ENCODE measurements at places on chromosomes 7 and 10.
A peak's percentile ranks its signal among the peaks of the same experiment; 100 is the strongest.

GRCh38 chr7:24297362-24297761, 13.4 kb downstream of the NPY start:
- DNase-seq, result no peak

GRCh38 chr10:25522946-25523608, 348.3 kb downstream of the GPR158 start:
- no peak for DNase-seq

DNA sequence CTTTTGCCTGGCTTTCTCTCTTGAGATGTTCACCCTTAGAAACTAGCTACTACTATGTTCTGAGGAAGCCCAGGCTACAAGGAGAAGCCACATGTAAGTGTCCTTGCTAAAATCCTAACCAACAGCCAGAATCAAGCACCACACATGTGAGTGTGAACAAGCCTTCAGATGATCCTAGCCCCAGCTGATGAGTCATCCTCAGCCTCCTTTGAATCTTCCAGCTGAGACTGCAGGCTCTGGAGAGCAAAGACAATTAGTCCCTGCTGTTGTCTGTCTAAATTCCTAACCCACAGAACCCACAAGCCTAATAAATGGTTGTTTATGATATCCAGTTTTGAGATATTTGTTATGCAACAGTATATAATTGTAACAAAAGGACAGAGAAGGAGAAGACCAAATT, 92.8 kb upstream of the TAC1 start:
- DNase-seq, result no peak

GRCh38 chr7:91883676-91884362, 3.3 kb upstream of the MTERF1 start:
- DNase-seq, result no peak

DNA sequence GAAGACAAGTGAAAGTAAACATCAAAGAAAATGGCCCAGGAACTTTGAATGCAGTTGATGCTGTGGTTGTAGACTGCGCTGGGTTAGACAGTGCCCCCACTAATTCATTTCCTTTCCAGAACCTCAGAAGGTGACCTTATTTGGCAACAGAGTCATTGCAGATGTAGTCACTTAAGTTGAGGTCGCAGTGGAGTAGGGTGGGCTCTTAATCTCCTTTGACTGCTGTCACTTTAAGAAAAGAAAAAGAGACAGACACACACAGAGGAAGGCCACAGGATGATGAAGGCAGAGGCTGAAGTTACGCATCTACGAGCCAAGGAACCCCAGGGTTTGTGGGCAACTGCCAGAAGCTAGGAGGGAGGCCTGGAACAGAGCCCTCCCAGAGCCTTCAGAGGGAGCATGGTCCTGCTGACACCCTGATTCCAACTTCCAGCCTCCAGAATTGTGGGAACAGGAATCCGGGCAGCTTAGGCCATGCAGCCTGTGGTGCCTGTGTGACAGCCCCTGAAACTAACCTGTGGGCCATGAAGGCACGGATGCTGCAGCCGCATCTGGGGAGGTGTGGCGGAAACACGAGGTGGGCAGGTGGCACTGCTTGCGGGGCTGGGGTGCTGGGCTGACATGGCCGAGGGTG, 107.6 kb downstream of the PRKAG2 start:
- DNase-seq, result peak; percentile 53

GRCh38 chr7:11193131-11193867, 219.6 kb downstream of the PHF14 start:
- DNase-seq, result no peak

DNA sequence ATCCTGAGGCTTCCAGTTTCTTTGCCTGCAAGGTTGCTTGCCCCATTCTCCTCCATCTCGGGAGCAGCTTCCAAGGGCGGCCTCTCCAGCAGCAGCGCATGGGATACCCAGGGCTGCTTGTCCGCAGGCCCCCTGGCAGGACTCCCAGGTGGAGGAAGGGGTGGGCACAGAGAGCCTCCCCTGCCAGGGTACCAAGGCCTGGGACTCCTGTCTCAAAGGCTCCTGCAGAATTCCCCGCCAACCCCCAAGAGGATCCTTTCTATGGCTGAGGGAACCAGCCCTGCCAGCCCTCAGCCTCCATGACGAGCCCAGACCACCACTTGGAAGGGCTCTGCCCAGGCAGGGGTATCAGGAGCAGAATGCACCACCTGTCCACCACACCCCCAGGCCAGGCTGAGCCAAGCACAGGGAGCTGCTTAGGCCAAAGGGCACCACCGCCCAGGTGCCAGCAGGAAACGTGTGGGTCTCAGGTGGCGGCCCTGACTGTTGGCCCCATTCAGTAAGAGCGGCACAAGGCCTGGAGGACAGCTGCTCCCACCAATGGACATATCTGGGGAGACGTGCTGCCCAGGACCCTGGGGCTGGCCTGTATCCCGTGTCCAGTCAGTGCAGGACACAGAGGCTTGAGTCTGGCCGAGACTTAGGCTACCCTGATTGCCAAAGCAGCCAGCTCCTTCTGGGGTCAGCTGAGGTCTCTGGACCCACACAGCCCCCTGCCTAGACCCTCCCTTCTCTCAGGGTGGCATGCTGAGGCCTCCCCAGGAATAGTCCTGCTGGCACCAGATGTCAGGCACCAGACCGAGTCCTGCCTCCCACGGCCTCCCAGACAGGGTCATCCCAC, 33.8 kb upstream of the INPP5A start:
- peak; percentile 68 for DNase-seq

- DNase-seq, result no peak
Observed at GRCh38 chr7:27947586-27948278, 207.8 kb downstream of the TAX1BP1 start.

DNA sequence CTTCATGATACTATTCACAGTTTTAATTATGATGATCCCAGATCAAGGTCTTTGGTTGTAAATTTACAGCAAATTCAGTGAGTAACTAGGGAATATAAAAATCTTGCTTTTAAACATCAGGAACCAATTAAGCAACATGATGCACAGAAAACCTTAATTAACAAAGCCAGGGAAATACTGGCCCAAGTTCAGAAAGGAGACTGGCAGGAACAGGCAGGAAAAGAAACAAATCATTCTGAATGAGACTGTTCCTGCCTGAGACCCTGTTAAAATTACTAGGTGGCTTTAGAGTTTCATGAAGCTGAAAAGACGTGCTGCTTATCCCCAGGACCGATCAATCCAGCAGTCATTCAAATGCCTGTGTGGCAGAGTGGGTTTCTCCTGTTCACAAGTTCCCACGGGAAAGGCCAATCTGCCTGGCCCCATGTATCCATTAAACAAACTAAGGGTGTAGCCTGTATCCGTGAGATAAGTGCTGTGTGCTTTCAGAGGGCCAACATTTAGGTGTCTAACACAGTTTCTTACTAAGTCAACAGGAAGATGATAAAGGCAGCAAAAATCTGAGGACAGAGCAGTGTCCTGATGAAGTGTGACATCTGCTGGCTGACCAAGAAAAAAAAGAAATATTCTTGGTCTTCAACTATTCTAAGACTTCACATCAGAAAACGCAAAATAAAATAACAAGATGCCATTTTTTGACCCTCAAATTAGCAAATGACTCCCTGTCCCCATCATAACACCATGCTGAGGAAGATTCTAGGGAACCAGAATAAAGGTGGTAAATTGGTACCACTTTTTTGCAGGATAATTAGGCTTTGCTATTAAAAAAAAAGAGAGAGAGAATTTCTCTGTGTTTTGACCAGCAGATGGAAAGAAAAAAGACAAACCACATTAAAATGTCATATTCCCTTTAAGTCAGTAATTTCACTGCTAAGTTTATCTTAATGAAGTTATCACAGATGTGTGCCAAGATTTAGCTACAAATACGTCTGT, 34.2 kb downstream of the PUS7 start:
- no peak for DNase-seq

DNA sequence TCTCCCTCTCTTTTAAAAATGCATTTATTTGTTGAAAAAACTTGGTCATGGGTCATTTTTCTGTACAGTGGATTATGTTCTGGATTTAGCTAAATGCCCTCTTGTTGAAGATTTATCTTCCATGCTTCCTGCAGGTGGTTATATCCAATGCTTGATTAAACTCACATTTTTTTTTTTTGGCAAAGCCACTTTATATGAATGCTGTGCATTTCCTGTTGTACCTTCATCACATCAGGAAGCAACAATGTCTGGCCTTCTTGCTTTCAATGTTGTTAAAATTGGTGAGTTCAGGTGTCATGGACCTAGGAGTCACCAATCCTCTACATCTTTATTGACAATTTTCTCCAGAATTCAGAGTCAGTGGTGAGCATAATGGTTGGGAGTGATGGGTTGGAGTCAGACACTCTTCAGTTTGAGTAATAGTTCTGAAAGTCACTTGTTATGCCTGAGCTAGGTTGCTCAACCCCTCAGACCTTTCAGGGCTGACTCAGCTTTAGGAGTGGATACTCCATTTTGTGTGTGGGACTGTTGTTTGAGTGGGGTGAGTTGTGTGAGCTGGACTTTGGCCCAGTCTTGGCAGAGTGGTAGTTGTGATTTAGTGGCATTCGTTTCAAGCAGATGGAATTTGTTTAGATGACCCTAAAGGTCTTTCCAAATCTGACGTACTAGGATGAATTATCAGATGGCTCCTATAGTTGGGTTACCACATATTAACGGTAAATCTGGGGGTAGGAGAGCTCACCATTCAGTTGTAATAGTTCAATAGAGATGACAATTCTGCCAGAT, 213.5 kb upstream of the ZNF32 start:
- no peak for DNase-seq

DNA sequence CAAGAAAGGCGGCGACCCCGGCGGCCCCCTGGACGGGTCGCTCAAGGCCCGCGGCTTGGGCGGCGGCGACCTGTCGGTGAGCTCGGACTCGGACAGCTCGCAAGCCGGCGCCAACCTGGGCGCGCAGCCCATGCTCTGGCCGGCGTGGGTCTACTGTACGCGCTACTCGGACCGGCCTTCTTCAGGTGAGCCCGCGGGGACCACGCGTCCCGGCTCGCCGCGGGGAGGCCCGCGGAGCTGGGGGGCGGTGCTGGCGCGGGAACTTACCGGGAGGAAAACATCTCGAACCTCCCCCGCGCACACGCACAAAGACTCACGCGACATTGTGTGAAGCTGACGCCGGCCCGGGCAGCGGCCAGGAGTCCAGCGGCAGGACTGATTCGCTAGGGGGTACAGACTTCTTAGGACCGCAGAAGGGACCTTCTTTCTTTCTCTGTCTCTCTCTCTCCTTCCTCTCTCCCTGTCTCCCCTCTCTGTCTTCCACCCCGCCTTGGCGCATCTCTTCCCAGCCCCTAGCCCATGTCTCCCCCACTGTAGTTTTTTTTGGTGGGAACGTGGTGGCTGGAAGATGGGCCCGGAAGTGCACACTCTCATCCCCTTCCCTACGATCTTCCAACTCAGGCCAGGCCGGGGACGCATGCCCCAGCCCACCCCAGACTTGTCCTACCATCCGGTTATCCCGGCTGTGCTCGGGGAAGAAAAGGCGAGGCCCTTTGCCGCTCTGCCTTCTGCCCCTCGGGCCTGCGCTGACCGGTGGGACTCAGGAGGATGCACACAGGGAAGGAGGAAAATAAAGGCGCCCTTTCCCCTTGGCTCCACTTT, 1.2 kb downstream of the EN2 start:
- no peak for DNase-seq

DNA sequence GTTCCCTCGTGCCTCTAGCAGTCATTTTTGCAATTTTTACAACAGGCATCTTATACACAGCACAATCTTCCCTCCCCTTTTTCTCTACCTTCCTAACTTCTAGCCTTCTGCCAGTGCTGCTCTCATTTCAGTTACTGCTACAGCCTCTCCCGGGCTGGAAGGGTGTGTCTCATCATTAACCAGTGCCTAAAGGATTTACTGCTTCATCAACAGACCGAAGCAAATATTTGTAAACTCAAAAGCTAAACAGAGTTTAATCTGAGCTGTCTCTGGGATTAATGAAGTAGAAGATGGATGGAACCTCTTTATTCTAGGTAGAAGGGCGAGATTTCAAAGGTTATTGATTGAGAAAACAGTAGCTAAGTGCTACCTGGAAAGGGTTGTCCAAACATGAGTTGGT, 94.3 kb downstream of the PRPF18 start:
- DNase-seq, result no peak

- no peak for DNase-seq
Observed at GRCh38 chr10:67239864-67240497, 314.1 kb downstream of the LRRTM3 start.

GRCh38 chr7:18425838-18426445, 69.6 kb upstream of the HDAC9 start:
- no peak for DNase-seq

DNA sequence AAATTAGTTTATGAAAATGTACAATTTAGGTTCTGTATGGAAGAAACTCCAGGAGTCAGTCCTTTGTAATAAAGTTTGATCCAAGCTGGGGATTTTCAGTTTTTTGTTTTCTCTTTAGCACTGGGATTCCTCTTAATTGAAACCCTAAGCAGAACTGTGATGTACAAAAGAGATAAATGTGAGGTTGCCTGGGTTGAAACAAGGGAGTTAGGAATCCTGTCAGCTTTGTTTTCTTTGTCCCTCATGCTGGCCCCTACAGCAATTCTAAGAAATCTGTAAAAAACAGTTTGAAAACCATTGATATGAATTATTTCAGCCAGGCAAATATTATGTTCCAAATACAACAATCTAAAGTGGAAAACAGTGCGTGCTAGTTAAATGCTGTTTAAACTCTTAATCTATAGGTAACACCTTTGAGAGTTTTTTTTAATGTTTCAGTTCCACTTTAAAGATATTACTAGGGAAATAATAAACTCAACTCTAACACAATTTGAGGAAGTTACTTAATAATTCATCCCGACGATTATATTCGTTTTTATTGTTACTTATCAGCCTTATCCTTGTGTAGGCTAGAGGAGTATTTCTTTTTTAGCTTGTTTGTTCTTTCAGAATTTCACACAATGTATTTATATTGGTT, 65.3 kb downstream of the SGCE start:
- no peak for DNase-seq

DNA sequence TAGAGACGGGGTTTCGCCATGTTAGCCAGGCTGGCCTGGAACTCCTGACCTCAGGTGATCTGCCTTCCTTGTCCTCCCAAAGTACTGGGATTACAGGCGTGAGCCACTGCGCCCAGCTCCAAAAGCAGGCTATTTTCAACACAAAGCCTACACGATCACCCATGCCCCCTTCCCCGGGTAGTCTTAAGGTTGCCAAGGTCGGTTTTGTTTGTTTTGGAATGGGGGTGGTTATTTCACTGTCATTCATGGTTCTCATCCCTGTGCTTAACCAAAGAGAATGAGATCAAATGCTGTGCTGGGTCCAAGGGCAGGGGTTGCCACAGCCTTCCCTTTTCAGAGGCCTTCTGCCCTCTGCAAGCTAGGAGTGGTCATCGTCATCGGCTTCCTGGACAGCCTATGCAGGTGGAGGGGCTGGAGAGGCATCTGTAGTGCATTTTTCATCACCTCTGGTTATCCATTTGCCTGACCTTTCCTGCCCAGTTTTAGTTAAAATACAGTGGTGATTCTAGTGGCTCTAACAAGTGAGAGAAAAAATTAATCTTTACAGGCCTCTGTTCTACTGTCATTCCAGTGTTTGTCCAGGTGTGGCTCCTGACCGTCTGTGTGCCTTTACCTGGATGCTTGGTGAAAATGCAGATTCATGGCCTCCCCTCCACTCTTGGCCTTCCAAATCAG, 11.4 kb downstream of the BLVRA start:
- DNase-seq, result no peak

All from aorta (tissue), 5 donors.